Bladder microvascular endothelial cell (primary cell): ENCODE measurements at places on chromosomes 2 and 18. TPM values are rescaled to one million over a fixed set of nuclear protein-coding genes. Genes with fewer than 3 reads are reported as not detected.

Gene ADD2
- 4.0 and 4.7 TPM in 2 replicates for total RNA-seq

Gene SPDYA
- total RNA-seq = 0.32 and 1.3 TPM in 2 replicates

Gene OXER1
- total RNA-seq = not detected in 2 replicates

Gene IGFBP5
- 0.32 and 0.82 TPM in 2 replicates for total RNA-seq

Gene ZNF521
- total RNA-seq = 48.9 and 142 TPM in 2 replicates

Gene TUBA3E
- total RNA-seq = not detected in 2 replicates

Gene DAPL1
- not detected in 2 replicates for total RNA-seq

Gene DHRS9
- total RNA-seq = 0.13 TPM in 1 of 2 replicates, not detected in the other

Gene RNF125
- 4.8 and 6.5 TPM in 2 replicates for total RNA-seq

Gene ASIC4
- not detected in 2 replicates for total RNA-seq
